Activated naive CD4-positive, alpha-beta T cell treated with anti-CD3 and anti-CD28 coated beads, Interleukin-2, amount 50 U/mL, for 16 hours (primary cell): ENCODE measurements at places on chromosomes 1 and 21.

DNA sequence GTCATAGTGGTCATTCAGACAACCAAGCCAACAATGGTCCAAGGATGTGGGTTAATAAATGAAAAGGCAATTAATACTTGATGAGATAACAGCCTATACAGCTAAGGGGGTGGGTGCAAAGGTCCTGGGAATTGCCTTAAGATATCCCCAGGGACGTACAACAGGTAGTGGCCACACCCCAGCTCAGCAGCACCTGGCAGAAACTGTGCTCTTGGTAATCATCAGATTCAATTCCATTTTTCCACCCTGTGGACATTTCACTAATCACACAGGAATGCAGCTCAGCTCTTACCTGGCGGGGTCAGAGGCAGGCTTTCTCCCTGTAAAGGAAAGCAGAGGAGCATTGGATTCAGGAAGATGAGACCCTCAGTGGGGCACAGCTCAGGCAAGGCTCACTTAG is 32.9 kb downstream of the FCRL5 start:
- DNase-seq, result no peak

DNA sequence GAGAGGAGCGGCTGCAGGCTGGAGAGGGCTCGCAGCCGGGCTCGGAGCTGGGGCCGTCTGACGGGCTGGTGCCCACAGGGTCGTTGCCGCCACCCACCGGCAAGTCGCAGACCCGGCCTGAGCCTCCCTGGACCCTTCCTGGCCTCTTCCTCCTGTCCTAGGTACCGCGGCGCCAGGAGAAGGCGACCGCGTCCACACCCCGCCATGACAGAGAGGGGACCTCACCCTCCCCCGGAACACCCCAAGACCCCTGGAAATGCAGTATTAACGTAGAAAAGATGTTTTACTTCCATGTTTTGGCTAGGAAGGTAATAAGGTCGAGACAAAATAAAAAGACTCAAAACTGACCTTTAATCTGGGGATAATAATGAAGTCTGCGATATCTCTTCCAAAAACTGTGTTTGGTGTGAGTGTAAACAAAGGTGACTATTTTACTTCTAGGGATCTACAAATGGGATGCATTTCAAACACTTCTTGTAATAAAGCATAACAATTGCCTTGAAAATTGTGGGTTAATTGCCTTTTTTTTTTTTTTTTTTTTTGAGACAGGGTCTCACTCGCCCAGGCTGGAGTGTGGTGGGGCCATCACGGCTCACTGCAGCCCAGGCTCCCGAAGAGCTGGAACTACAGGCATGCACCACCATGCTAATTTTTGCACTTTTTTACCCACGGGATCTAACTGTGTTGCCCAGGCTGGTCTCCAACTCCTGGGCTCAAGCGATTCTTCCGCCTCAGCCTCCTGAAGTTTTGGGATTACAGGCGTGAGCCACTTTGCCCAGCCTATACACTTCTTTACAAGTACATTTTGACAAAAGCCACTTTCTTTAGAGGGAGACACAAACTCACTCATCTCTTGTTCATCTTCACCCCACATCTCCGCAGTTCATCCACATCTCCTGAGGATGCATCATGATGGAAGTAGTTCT is 838 bp upstream of the RSRP1 start:
- no peak for DNase-seq

- no peak for DNase-seq
Measured at GRCh38 chr1:59452559-59452958, 155.7 kb downstream of the FGGY start.

- DNase-seq, result no peak
Measured at GRCh38 chr1:81391125-81391828, 409.5 kb upstream of the ADGRL2 start.

GRCh38 chr1:113244112-113244820 is 146.0 kb upstream of the MAGI3 start:
- DNase-seq, result no peak

DNA sequence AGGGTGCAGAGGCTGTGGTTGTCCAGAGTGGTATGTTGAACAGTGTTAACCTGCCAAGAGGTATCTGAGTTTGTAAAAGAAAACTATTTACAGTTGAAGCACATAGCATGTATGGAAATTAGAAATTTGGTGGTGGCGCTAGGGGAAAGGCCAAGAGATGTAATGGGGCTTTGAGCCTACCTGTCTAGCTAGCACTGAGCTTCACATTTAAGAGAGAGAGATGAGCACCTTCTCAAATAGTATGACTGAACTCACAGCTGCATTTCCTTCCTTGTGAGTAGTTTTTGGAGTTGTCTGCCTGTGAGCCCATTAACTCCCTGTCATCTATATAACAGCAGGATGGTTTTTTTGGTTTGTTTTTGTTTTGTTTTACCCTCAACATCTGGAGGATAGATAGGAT is 4.0 kb downstream of the CLIC4 start:
- DNase-seq, result no peak

DNA sequence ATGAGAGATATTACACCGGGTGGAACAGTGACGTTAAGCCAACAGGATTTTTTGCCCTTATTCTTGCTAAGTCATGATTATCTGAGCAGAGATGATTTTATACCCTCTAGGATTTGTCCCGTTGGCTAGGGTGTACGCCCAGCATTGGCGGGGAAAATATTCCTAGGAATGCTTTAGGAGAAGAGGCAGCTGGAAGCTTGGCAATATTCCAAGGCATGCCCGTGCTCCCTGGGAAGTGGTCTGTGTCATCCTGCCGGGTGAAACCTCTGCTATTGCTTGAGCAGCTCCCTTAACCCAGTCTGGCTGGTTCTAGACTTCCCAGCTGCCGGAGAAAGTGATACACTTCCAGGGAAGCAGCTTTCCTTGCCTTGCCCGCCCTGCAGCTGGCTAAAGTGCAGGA is 16.2 kb downstream of the CHRNB2 start:
- no peak for DNase-seq

- DNase-seq, result no peak
Measured at GRCh38 chr1:168664069-168664834, 64.8 kb downstream of the DPT start.

DNA sequence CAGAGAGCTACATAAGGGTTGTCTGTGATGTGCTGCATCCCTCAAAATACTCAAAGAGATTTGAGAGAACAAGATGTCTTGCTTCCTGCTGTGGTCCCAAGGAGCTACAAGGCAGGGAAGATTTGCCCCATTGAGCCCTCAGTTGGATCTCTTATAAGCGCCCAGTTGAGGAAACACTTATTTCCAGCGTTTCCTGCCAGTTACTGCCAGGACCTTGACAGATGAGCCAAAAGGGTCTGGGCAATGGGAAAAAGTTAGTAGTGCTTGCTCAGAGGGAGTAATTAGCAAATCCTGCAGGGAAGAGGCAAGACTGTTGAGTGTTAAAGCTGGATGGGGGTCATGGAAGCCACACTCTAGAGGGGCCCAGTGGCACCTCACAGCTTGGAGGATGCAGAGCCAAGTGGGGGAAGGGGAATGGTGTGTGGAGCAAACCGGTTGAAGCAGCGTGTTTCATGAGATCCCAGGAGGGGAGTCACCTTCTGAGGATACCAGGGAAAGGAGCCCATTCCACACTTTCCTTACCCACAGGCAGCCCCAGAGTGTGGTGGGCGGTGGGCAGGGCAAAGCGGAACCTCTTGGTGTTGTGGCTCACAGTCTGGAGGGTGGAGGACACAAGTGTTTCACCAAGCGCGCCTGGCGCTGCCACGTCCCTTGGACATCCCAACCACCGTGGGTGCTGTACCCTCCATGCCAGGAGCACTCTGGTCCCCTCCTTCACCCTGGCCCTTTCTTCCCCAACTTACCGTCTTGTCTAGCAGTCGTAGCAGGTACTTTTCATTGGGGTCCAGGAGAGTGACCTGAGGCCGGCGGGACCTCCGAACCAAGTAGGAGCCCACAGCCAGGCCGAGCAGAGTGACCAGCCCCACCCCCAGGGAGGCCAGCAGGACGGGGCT is 805 bp downstream of the CYB5R1 start:
- no peak for DNase-seq

GRCh38 chr1:90831910-90832309 is 114.8 kb upstream of the BARHL2 start:
- DNase-seq, result no peak

DNA sequence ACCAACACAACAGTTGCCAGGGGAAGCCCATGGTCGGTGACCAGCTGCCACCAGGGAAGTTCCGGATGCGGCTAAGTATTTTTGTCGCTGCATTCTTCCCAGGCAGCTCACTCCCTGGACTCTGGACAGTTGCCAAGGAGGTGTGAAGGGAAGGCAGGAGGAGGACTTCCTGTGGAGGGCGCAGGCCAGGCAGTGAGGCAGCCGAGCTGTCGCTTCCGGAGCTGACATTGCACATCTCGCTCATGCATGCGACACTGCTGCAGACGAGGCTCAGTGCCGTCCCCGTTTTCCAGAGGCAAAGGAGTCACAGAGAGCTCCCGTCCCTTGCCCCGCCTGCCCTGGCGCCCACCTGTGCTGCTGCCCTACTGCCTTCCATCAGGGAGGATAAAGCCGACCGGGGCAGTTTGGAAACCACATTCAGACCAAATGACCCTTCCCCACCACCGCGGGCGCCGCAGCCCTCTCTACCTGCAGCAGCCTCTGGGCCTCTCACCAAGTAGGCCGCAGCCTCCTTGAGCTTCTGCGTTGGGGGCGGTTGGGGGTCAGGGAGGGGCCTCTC is 81.4 kb downstream of the NENF start:
- DNase-seq, result peak; percentile 18

DNA sequence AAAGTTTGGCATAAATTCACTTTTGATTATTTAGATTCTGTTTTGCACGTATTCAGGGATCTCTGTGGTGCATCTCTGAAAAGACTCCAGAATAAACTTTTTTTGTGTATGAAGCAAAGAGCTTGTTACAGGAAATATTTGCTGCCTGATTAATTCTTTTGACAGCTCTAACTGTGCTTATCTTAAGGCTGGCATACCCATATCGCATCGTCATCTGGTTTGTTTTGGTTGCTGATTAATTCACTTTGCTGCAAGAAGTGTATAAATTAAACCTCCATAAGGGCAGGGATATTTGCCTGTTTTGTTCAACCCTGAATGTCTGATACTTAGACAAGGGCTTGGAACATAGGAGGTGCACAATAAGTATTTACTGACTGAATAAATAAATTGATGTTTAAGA is 17.5 kb upstream of the DUSP10 start:
- no peak for DNase-seq

DNA sequence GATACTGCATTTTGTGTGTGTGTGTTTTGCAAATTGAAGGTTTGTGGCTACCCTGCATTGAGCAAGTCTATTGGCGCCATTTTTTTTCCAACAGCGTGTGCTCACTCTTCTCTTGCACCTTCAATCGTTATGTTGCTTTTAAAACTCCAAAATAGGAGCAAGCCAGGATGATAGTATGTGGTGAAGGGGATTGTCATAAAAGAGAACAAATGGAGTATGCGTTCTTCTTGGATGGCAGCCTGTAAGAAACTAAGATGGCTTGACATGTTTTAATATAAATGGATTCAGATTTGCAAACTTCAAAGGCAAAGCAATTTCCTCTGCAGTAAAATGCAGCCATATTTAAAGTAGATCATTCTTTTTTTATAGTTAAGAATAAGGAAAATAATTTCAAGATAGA is 43.2 kb upstream of the KCNK1 start:
- no peak for DNase-seq

DNA sequence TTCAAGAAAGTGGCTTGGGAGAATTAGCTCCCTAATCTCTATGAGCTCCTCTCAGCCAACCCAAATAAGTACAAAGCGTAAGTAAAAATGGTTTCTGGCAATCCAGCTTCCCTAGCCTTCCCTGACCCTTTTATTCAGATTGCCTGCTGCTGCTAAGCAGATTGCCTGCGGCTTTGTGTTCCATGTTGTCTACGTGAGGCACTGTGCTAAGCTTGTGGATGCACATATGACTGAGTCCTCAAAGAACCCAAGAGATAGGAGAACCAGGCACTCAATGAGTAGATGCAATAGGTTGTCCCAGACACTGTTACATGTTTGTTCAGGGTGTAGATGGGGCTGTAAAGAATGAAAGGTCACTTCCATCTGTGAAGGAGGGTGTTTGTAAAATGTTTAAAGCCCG is 6.3 kb upstream of the OSBPL9 start:
- no peak for DNase-seq

- DNase-seq, result no peak
Measured at GRCh38 chr1:41493117-41493536, 8.6 kb upstream of the EDN2 start.

DNA sequence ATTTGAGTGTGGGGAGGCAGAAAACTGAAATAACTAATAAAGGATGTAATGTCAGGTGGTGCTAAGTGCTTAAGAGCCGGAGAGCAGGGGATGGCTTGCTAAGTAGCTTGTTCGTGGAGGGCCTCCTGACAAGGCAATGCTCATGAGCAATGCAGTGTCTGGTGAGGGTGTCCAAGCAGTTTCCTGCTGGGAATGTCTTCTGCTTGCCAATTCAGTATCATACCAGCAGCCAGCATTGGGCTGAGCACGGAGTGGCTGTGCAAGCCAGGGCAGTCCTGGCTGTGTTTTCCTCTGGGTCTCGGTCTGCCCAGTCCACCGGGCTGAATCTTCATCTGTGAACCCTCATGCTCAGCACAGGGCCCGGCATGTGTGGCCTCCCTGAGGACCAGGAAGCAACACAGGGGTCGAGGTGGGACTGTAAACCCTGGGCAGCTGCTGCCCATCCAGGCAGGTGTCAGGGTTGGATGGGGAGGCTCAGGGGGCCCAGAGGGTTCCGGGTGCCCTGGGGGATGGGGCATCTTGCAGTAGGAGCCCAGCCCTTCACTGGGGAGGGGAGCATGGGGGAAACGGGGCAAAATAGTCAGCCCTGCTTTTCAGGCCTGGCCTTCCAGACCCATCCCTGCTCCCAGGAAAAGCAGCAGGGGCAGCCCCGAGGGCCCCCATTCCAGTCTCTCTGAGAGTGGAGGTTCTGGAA is 27.5 kb downstream of the EDN2 start:
- no peak for DNase-seq

GRCh38 chr1:30249446-30250337 is 473.7 kb downstream of the MATN1 start:
- no peak for DNase-seq

DNA sequence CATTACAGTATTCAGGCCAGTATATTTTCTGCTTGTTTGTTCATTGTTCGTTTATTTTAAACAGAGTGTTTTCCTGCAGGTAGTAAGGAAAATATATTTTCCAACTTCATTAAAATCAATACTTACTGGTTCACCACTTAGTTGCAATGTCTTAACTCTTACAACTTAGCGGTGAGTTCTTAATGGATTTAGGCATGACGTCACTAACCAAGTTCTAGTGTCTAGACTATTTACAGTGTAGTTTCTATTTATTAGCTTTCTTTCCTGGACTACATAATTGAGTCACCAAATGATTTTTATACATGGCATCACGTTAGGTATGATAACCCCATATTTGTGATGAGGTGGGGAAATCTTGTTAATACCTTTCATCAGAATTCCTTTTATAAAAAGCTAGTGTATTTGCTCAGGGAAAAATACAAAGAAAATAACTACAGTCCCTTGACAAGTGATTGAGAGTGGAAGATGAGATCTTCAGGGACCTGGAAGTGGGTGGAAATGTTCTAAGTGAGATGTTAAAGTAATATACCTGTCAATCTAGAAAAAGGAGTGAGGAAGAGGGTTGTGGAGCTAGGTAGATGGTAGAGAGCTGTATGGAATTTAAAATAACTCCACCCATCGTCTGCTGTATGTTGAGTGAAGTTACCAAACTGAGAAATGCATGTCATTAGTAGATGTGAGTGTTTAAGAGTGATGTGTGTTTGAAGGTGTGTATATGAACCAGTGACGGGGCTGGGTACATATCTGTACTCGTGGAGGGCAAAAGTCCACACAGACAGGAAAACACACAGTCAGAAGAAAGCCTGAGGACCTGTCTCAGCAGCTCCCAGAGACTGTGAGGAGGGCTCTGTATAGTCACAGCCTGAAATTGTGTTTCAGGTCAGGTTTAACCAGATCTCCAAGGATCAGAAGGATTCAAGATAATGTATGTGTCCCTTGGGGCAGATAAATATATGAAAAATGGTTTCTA is 197.6 kb upstream of the ADAMTS5 start:
- DNase-seq, result no peak
